ENCODE measurements at places on chromosomes 3 and 15.
A peak's percentile ranks its signal among the peaks of the same experiment; 100 is the strongest.

- DNase-seq = no peak
These were observed 9.9 kb upstream of the CCDC54 start for GRCh38 chr3:107367353-107367752.

- peak; percentile 4 for DNase-seq
These were observed 106.6 kb downstream of the SSR3 start for GRCh38 chr3:156448300-156448699.

- DNase-seq = no peak
These were observed 54.8 kb upstream of the UTS2B start for GRCh38 chr3:191385101-191385500.

- DNase-seq = no peak
These were observed 138.3 kb downstream of the LRIG1 start for GRCh38 chr3:66362541-66362941.

- DNase-seq = no peak
These were observed 21.6 kb downstream of the B4GALT4 start for GRCh38 chr3:119219069-119219468.

DNA sequence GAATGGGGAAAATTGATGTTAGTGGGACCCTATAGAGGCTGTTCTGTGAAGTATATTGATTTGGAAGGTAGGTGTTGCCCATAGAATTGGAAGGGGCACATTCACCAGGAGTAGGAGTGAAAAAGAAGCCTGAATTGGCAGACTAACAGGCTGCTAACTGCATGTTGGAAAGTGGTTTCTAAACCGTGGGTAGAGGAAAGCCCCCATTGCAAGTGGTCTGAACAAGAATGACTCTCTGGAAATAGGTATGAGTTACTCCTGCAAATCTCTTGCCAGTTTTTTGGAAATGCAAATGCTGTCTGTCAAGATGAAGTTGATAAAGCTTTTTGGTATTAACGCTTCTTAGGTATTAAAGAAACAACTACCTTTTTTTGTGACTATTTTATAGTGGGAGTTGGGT lies 3.5 kb downstream of the UBE2E1 start:
- DNase-seq = no peak

DNA sequence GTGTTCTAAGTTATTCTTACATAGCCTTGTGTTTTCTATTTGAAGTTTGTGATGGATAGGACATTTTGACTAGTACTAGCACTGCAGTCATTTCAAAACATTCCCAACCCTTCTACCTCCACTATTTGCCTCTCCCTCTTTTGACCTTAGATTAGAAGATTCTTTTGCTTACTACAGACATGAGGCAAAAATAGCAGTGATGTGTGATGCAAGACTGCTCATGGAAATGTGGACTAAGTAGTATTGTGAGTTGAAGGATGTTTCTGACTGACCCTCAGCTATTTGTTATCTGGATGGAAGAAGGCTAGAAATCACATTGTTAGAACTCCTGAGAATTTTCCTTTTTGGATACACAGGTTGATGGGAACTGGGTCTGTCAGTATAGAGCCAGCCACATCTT lies 45.9 kb downstream of the ATP2C1 start:
- no peak for DNase-seq

GRCh38 chr15:55942332-55942731 lies 51.1 kb downstream of the NEDD4 start:
- no peak for DNase-seq

DNA sequence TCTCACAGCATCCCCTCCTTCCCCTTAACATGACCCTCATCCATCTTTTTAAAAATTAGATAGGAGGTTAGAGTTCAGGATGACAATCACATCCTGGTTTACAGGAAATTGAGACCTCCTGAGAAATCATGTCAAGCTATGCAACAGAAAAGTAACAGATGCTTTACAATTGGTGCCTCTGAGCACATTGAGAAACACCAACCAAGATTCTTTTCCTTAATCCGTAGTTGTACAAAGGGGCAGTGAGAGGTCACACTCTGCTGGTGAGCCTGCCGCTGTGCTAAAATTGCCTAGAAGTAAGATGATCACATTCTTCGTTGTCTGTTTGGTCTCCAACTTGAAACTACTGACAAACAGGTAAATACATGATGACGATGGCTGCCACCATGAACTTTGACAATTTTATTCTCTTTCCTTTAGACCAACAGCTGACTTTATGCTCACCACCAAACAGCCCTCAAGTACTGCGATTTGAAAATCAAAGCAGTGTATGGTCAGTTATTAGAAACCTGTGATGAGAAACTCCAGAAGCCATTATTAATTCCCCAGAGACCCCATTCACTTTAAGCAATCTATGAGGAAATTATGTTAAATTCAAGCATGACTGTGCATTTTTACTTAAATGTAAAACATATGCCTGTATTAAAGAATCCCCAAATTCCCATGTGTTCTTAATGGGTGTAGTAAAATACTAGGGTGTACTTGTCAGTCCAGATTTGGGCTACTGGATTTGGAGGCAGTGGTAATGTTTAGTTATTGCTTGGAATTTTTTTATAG lies 210.7 kb upstream of the UBE2E1 start:
- DNase-seq = no peak

DNA sequence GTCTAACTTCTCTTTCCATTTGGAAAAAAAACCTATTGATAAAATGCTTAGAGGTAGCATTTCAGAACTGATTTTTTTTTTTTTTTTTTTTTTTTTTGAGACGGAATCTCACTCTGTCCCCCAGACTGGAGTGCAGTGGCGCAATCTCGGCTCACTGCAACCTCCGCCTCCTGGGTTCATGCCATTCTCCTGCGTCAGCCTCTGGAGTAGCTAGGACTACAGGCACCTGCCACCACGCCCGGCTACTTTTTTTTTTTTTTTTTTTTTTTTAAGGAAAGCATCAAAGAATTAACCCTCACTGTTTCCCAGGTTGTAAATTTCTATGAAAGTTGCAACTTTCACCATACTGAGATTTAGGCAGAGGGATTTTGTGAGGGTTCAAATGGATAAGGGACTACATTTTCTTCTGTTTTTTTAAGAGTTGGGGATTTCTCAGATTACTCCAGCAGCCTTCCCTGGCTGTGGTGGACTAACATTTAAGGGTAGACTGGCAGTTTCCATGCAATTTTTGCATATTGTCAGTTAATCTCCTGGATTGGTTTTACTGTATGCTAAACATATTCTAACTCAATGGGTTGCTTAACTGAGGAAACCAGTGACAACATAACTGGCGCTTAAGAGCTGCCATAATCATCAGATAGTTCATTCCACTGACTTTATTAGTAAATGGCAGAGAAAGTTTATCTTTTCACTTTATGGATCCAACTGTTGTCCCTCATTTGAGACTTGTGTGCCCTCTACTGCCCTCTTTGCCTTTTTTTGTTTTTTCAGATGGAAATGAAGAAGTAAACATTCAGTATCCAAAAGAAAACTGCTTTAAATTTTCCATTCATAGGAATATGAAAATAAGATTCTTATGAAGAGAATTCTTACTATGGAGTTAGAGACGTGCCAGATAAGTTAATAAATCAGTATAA lies 93.7 kb downstream of the NPTN start:
- DNase-seq = no peak

GRCh38 chr3:139286825-139287224 lies 57.0 kb upstream of the MRPS22 start:
- no peak for DNase-seq

DNA sequence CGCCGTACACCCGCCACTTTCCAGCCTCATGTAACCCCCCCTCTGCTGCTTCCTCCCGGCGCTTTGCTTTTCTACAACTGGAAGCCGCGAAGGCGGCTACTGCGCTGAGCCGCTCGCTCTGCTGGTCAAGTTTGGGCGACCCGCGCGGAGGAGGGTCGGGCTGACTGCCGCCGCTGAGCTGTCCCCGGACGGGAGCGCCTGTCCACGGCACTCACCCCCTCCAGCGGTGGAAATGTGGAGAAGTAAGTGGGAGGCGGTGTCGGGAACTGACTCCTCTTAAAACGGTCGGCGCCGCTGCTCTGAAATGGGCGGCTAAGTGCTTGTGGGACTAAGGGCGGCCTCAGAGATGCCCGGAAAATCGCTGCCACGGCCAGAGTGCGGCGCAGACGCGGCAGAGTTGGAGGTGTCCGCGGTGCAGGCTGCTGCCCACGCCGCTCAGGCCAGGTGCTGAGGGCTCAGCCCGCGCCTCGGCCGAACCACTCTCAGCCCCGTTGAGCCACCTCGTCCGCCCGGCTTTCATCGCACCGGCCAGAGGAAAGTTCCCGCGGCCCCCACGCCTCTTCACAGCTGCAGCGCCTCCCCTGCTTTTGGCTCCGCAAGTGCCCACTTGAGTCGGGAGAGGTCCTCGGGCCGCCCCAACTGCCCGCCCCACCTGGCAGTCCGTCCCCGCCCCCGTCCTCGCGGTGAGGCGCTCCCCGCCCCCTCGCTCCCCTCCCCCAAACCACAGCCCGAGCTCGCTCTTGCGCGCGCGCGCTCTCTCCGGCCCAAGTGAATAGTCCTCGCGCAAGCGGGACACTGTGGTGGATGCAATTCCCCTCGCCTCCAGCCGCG lies at the start of gene EPHA6:
Gene EPHA6, plus strand, starts transcription at position 775 of the 831 bp plus-strand sequence.
- no peak for DNase-seq

DNA sequence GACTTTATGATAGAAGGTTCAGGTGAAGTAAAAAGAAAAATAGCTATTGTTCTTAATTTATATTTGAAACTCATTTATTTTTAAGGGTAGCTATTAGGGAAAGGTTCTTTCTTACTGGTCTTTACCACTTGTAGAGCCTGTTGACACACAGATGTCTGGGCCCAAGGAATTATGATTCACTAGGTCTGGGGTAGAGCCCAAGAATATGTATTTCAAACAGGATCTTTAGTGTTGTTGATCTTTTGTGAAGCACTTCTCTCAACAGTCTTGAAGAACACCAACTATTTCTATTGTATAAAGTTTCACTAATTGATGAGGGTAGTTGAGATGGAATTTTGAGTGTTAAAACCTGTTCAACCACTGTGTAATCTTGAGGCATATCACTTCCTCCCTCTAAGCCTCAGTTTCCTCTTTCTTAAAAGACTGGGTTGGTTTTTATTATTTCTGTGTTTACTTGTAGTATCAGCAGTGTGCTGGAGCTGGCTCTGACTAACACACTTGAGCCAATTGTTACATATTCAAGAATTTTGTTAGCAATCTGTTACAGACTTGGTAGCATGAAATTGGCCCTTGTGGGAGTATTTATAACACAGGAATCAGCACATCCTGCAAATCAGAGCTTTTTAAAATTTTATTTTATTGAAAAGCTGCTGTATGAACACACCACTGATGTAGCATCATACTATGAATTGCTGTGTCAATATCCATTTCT lies 155.9 kb downstream of the RBMS3 start:
- DNase-seq = no peak

DNA sequence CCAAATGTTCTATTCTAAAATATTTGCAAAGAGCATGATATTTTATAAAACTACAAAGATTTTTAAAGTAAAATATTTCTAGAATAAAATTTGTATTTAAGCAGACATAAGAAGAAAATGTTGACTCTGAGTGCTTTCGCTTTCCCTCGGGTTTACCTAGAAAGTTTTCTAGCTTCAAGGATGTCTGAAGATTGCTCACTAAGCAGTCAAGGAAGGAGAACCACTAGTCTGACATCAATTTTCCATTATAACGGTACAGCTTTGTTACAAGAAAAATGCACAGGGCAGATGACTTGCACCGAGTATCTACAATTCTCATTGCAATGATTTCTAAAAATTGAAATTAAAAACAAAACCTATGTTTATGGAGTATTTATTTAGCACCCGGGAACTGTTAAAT lies 14.2 kb downstream of the GPR15 start:
- no peak for DNase-seq

DNA sequence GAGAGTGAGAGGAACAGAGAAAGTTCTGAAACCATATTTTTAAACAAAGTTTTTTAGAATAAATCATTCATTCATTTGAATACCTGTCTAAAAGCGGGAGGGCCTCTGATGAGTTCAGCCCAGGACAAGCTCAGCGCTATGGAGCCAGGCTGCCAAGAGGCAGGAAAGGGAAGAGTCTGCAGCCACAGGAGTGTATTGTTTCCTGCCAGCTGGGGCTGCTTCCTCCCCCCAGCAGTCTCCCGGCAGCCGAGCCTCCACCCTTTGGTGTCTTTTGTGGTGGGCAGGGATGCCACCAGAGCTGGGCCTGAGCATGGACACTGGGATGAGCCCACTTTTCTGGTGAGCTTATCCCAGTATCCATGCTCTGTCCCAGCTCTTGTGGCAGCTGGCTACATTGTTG lies 199.5 kb upstream of the TPRG1 start:
- DNase-seq = no peak

DNA sequence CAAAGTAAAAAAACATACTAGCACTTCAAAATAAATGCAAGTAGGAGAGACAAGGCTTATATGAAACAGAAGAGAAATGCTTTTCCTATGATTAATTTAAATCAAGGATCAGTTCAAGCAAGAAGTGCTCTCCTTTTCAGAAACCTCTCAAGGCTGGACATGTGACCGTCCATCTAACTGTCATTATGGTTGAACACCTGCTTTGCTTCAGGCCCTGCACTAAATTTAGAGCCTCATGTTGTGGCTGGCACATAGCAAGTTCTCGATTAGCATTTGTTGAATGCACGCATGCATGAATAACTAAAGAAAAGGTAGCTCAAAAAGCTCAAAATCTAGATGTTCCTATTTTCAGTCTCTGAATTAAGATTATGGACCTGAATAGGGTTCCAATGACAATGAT lies 82.0 kb downstream of the SV2B start:
- no peak for DNase-seq

- DNase-seq = no peak
These were observed 635.1 kb upstream of the ADAMTS9 start for GRCh38 chr3:65322910-65323309.

GRCh38 chr15:81589671-81590070 lies 215.7 kb upstream of the TMC3 start:
- DNase-seq = no peak

- no peak for DNase-seq
These were observed 224.1 kb upstream of the FEZF2 start for GRCh38 chr3:62597491-62597890.

GRCh38 chr3:151003029-151003767 lies 30.7 kb upstream of the CLRN1 start:
- DNase-seq = no peak

- DNase-seq = no peak
These were observed 123.8 kb upstream of the PHLDB2 start for GRCh38 chr3:111735243-111735758.

DNA sequence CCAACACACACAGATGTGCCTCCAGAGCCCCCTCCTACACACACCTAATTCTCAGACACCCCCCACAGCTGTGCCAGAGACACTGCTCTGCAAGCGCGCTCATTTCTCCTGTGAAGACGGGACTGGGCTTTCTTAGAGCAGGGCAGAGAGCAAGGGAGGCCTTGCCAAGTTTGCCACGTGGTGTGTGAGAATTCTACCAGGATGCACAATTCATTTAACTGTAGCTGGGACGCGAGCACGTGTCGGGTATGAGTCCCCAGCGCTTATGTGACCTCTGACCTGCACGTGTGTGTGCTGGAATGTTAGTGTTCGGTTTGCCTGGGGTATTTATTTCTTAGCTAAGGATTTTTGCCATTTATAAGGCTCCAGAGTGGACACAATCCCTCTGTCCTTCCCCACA lies 37.0 kb downstream of the FEM1B start:
- no peak for DNase-seq

GRCh38 chr15:58401276-58401675 lies 30.5 kb upstream of the LIPC start:
- no peak for DNase-seq

Data from stimulated activated CD4-positive, alpha-beta T cell treated with anti-CD3 and anti-CD28 coated beads, TNF-alpha, amount 100 ng/mL, for 4 hours (primary cell).